Astrocyte (in vitro differentiated cells and primary cell): ENCODE measurements at places on chromosomes 12 and 14. TPM values are rescaled to one million over a fixed set of nuclear protein-coding genes. Genes with fewer than 3 reads are reported as not detected.

Gene PGF
- 2.5 and 3.5 TPM in 2 replicates for total RNA-seq

Gene PLA2G1B
- not detected in 2 replicates for total RNA-seq

Gene GPR65
- total RNA-seq = 0.50 and 0.54 TPM in 2 replicates

Gene TESPA1
- 0.23 and 0.55 TPM in 2 replicates for total RNA-seq

Gene CLMN
- total RNA-seq = 10.8 and 14.0 TPM in 2 replicates

Gene KIF5A
- 7.2 and 8.6 TPM in 2 replicates for total RNA-seq

Gene TRMT61A
- 11.9 and 12.4 TPM in 2 replicates for total RNA-seq

Gene MDGA2
- 2.0 and 2.4 TPM in 2 replicates for total RNA-seq

Gene LRRC10
- total RNA-seq = not detected in 2 replicates

Gene IL22
- not detected in 2 replicates for total RNA-seq

DNA sequence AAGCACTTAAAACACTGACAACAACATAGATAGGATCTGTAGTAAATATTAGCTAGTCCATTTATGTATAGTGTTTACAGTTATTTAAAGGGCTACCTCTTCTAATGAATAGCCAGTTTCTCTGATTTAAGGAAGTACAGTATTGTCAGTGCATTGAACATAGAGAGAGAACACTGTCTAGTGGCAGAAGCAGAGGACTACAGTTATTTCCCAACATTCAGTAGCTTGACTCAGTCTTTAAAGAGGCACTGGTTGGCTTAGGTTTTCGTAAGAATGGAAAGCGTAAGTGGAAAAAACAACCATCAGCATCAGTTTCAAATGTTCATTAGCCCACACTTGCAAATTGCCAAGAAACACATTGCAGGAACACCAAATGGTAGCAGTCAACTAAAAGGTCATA, 125.0 kb upstream of the HMGA2 start:
- DNase-seq = peak; percentile 23

DNA sequence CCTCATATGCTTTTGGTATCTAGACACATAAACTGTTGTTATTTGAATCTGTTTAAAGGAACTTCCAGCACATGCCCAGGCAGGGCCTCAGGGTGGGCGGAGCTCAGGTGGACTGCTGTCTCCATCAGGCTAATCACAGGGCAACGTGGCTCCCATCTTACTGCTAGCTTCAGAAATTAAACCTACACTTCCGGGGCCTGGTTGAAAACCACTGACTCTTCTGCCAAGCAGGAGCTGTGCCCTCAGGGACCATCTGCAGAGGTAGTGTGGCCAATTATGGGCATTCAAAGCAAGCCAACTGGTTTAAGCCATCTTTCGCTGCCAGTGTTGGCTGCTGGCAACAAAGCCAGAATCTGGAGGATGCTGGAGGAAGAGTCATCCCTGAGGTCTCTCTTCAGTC, 97.5 kb downstream of the TMX1 start:
- no peak for DNase-seq

GRCh38 chr14:87013583-87013982, 979.4 kb downstream of the GALC start:
- peak; percentile 83 for DNase-seq

DNA sequence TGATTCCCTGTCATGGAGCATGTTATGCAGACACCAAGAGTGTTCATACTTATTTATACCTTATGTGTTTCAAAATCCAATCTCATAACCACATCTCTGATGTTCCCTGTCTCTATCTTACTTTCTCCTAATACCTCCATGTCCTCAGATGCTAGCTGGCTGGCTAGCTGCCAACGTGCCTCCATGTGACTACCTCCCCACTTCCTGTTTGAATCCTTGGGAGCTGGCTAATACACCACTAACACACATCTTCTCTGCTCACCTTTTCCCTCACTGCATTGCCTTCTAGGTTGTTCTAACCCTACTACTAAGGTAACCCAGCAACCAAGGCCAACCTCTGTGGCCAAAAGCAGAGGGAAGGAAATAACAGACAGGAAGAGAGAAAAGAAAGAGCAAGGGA, 27.3 kb downstream of the TTC5 start:
- no peak for DNase-seq

GRCh38 chr12:30643366-30643765, 52.3 kb downstream of the IPO8 start:
- DNase-seq = no peak

GRCh38 chr12:62631471-62632410, 165.1 kb downstream of the MON2 start:
- DNase-seq = peak; percentile 88

GRCh38 chr14:95024380-95024779, 132.9 kb downstream of the DICER1 start:
- no peak for DNase-seq

DNA sequence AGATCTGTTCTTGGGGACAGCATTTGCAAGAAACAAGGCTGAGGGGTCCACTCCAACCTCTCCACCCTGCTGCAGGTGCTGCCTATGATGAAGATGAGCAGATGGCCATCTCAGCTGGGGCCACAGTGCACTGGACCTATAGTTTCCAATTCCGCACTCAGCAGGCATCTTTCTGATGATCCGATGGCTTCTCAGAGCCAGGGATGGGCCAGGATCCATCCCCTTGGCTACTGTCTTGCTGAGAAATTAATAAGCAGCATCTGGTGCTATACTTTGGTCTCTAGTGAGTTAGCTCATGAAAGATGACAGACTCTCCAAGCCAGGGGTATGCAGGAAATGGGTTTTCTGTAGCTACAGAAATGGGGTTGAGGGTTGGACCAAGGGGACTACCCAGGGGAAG, 18.4 kb upstream of the BDKRB1 start:
- DNase-seq = no peak

DNA sequence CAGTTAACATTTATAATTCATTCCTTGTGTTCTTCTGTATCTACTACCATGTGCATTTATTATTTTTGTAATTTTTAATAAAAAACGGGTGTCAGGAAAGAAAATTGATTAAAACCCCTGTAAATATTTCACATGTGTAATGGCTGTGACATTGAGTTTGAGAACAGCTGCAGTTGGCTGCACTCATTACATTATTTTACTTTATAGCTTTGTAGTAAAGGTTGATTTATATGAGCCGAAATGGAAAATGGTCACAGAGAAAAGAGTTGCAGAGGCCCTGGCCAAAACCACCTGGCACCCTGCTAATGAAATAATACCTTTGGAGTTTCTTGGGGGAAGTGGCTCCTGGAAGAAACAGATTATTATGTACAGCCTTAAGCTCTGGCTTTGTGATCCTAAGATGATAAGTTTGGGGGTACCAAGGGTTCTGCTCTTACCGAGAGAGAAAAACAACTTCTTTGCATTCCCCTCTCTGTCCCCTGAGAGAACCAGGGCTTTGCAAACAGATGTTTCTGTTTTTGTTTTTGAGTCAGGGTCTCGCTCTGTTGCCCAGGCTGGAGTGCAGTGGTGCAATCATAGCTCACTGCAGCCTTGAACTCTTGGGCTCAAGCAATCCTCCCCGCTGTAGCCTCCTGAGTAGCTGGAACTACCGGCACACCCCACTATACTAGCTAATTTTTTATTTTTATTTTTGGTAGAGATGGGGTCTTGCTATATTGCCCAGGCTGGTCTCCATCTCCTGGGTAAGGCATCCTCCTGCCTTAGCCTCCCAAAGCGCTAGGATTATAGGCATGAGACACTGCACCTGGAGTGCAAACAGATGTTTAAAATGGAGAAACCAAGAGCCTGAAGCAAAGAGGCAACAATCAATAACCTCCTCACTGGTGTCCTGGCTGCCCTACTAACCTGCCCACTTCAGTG, 9.7 kb upstream of the DYNLL1 start:
- no peak for DNase-seq

- peak; percentile 47 for DNase-seq
Measured at GRCh38 chr12:124715121-124715990, 147.9 kb upstream of the NCOR2 start.

- DNase-seq = no peak
Measured at GRCh38 chr14:51203881-51204280, 36.2 kb upstream of the TMX1 start.

GRCh38 chr12:111313833-111314259, 55.0 kb downstream of the PHETA1 start:
- DNase-seq = peak; percentile 29

DNA sequence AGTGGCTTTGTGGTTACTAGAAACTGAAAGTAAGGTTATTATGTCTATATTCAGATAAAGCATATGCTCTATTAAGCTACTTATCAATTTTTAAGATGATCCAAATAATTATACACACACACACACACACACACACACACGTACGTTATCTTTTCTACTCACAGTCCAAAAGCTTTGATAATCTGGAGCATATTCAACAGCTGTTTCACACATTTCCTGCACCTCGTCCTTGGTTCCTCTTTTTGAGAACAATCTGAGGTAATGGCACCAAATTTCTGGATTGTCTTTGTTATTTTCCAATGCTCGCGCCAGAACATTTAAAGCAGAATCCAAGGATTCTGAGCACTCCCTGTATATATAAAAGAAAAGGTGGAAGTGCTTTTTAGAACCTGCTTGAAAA, 37.5 kb downstream of the ZFC3H1 start:
- no peak for DNase-seq

- no peak for DNase-seq
Measured at GRCh38 chr12:30870491-30871265, 55.9 kb upstream of the TSPAN11 start.

DNA sequence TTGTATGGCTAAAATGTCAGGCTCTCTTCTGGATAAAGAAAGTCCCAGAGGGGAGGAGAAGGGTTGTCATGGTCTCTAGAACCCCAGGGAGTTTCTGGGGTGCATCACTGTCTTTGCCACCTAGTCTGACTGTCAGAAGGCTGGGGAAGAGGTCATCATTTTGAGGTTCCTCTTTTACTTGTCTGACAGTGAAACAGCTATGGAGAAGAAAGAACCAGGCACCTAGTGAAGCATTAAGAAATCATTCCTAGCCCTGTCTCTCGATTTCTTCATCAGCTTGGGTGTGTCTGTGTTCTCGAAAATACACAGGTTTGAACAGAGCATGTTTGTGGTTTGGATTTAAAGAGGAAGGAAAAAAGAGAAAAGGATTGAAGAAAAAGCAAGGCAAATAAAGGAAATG, 158.7 kb upstream of the LRIG3 start:
- DNase-seq = no peak

DNA sequence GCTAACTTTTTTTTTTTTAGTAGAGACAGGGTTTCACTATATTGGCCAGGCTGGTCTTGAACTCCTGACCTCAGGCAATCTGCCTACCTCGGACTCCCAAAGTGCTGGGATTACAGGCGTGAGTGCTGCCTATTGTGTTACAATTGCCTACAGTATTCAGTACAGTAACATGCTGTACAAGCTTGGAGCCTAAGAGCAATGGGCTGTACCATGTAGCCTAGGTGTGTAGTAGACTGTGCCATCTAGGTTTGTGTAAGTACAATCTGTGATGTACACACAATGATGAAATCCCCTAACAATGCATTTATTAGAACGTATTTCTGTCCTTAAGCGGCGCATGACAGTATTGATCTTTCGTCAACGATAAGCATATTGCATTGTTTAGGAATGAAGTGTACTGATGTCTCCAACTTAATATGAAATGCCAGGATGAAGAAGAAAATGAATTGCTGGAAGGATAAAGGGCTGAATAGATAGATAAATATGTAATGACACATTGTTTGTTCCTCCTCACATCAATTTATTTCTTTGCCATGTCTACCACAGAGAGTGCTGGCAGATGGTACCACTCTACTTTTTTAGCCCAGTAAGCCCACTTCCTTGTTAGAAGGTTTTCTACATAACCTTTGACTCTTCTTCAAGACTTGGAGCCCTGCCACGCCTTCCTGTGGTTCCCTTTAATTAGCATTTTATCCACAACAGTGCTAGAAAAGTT, 467.5 kb downstream of the VRK1 start:
- peak; percentile 58 for DNase-seq

GRCh38 chr14:65805113-65805473, 392.6 kb downstream of the FUT8 start:
- no peak for DNase-seq

- DNase-seq = peak; percentile 66
Measured at GRCh38 chr14:57480051-57480450, 13.6 kb downstream of the CCDC198 start.

DNA sequence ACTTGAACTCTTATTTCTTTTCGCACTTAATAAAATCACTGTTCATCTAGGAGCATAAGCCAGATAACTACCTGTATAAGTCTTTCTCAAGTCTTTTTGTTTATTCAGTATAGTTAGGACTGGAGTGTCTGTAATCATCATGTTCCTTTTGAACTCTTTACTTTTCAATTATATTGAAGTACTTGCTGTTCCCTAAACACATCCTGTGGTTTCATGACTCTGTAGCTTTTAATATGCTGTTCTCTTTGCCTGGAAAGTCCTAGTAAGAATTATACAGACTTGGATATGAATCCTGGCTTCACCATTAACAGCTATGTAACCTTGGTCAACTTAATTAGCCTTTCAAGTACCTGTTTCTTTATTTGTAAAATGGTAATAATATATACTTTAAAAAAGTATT, 88.2 kb downstream of the CCDC91 start:
- DNase-seq = no peak

GRCh38 chr12:104966677-104967076, 8.6 kb upstream of the SLC41A2 start:
- no peak for DNase-seq

DNA sequence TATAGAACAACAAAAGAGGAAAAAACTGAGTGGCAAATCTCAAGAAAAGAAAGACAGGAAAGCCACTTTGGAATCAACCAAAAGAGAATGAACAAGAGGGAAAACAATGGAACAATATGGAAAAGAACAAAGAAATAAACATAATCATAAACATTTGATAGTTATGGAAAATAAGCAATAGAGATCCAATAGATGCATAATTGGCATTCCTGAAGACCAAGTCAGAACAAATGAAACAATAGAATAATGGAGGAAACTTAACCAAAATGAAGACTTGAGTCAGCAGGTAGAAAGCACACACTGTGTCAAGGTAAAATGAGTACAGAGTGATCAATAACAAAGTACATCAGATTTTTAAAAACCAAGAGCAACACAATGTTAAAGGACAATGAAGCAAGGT, 10.1 kb upstream of the RPS6KA5 start:
- DNase-seq = no peak

DNA sequence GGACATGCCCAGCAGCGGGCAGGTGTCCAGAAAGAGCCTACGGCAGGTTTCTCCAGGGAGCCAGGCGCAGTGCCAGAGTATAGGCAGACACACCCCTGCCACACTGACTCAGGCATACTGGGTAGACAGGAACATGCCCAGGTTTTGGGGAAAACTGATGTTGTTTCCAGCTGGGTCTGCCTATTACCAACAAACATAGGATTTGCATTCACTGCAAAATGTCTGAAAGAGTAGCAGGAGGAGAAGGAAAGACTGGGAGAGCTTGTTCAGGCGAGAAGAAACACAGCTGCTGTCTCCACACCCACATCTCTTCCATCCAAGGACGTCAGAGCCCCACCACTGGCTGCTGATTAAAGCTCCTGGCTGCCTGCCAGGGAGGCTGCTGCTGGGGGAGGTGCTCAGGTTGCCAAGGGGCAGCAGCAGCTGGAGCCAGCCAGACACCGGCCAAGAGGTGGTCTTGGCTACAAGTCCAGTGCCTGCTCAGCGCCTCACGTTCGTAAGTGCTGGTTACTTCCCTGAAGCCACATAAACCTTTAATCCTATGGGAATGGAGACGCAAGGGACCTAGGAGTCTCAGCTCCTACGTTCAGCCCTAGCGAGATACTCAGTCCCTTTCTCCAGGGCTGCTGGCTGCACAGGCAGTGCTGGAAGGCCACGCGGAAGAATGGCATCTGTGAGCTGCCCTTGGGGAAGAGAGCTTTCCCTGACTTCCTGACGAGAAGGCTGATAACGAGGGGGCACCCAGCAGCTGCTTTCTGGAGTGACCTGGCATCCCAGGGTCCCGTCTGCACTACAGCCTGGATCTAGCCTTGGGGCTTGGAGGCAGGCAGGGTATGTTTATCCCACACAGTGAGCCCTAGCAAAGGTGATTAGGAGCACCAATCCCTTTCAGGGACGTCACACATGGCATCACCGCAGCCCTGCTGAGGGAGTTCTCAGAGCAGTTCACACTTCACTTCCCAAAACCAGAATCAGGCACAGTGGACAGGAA, 58.1 kb downstream of the PLEKHG3 start:
- DNase-seq = peak; percentile 92
